Neural crest cell (in vitro differentiated cells): ENCODE measurements at places on chromosomes 1 and 21. TPM values are rescaled to one million over a fixed set of nuclear protein-coding genes. Genes with fewer than 3 reads are reported as not detected.

FOXD3 gene
- 42.5 and 46.9 TPM in 2 replicates for total RNA-seq

GRCh38 chr21:43286196-43286595 is 117.4 kb downstream of the CRYAA start:
- H3K4me1 ChIP-seq = peaks cover 14% of the 10 kb centered on the region
- DNase-seq = no peak
- H3K27ac ChIP-seq = no peak overlapping the region
- H3K27me3 ChIP-seq = no peaks in the 10 kb centered on the region
- no peaks in the 10 kb centered on the region for H3K36me3 ChIP-seq

- no peak for DNase-seq
- H3K4me1 ChIP-seq = peaks cover 22% of the 10 kb centered on the region
- no peak overlapping the region for H3K4me3 ChIP-seq
- no peaks in the 10 kb centered on the region for H3K27me3 ChIP-seq
Measured at GRCh38 chr1:201636510-201636971, 97.6 kb downstream of the NAV1 start.

GRCh38 chr1:3071565-3072390 is 2.8 kb downstream of the PRDM16 start:
- no peak for DNase-seq
- no peaks in the 10 kb centered on the region for H3K36me3 ChIP-seq
- H3K4me3 ChIP-seq = peak overlapping the region; percentile 75
- H3K27ac ChIP-seq = no peak overlapping the region

DNA sequence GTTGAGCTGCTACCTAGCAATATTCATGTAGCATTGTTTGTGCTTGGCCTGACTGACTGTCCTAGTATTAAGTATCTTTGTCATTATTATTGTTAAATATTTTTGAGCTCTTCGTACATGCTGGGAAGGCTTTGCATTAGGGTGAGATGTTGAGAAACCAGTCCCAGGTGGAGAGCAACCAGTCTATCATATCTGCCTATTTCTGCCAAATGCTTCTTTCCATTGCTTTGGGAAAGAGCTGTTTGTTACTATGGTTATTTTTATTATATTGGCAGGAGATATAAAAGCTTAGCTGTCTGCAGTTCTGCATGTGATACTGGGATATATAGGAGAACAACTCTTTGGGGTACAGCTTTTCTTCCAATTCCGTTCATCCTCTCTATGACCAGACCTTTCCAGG is 85.1 kb downstream of the CLDN17 start:
- peaks cover 6% of the 10 kb centered on the region for H3K36me3 ChIP-seq
- no peaks in the 10 kb centered on the region for H3K27me3 ChIP-seq
- H3K4me3 ChIP-seq = no peak overlapping the region
- DNase-seq = no peak

DNA sequence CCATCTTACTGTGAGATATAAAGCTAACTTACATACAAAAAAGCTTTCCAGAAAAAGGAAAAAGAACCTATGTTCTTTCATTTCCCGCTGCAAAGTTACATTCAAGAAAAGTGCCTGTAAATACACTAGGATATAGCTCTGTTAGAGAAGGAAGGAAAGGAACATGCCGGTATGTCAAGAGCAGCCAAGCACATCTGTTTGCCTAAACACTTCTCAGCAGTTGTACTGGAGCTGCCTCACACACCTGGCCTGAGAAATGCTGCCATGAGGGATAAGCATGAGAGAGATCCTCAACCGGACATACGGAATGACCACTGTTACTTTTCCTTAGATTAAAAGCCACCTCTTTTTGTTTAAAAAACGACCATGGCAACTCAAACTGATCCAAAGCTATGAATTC is 189.7 kb downstream of the RERE start:
- H3K4me1 ChIP-seq = peaks cover 67% of the 10 kb centered on the region
- H3K4me3 ChIP-seq = no peak overlapping the region
- H3K36me3 ChIP-seq = no peaks in the 10 kb centered on the region
- no peak for DNase-seq
- H3K27me3 ChIP-seq = no peaks in the 10 kb centered on the region

- DNase-seq = no peak
- H3K27ac ChIP-seq = no peak overlapping the region
- no peaks in the 10 kb centered on the region for H3K27me3 ChIP-seq
- H3K4me3 ChIP-seq = no peak overlapping the region
- peaks cover 3% of the 10 kb centered on the region for H3K36me3 ChIP-seq
Measured at GRCh38 chr1:87599569-87599968, 270.9 kb downstream of the LMO4 start.

HECTD3 gene
- 26.8 and 29.3 TPM in 2 replicates for total RNA-seq

PTPN7 gene
- total RNA-seq = not detected in 2 replicates

DRAXIN gene
- total RNA-seq = 9.7 TPM in 2 replicates

GRCh38 chr1:119288751-119289150 is 79.8 kb upstream of the HAO2 start:
- H3K27ac ChIP-seq = no peak overlapping the region
- no peak for DNase-seq
- H3K4me3 ChIP-seq = no peak overlapping the region
- H3K36me3 ChIP-seq = no peaks in the 10 kb centered on the region

DNA sequence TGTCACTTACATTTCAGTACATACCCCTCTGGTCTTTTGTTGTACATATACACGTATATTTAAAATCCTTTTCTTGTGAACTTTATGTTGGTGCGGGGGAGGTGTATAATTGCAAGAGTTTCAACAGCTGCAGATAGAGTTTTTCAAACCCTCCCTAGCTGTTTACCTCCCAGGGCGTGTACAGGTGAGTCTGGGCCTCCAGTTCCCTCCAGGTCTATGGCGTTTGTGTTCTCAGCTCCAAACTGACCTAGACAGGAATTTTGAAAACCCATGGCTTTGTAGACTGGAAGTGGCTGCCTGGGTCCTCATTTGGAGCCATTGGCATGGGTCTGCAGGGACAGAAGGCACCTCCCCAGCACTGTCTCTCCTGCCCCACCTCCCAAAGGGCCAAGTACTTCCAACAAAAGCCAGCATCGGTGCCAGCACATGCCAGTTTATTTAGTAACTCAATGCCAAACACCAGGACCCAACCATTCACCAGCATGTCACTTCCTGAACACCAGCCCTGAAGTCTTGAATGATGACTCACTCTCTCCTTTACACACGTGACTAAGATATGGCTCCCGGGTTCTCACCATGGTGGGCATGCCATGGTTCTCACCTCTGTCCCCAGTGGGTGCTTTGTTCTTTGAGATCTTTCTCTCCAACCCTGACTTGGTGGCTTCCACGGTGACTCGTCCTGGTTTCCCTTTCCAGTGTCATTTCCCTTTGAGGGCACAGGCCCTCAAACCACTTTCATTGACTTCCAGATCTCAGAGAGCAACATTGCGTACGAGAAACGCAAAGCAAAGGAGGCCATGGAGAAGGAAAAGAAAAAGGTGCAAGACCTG is 57.3 kb upstream of the EFHD2 start:
- H3K27me3 ChIP-seq = no peaks in the 10 kb centered on the region
- no peak overlapping the region for H3K27ac ChIP-seq
- DNase-seq = no peak
- peaks cover 26% of the 10 kb centered on the region for H3K4me1 ChIP-seq
- H3K4me3 ChIP-seq = no peak overlapping the region

- peaks cover 29% of the 10 kb centered on the region for H3K27me3 ChIP-seq
- H3K4me1 ChIP-seq = no peaks in the 10 kb centered on the region
- H3K4me3 ChIP-seq = no peak overlapping the region
- no peak overlapping the region for H3K27ac ChIP-seq
- no peaks in the 10 kb centered on the region for H3K36me3 ChIP-seq
- no peak for DNase-seq
Measured at GRCh38 chr1:17377325-17377953, 5.4 kb downstream of the PADI6 start.

DNA sequence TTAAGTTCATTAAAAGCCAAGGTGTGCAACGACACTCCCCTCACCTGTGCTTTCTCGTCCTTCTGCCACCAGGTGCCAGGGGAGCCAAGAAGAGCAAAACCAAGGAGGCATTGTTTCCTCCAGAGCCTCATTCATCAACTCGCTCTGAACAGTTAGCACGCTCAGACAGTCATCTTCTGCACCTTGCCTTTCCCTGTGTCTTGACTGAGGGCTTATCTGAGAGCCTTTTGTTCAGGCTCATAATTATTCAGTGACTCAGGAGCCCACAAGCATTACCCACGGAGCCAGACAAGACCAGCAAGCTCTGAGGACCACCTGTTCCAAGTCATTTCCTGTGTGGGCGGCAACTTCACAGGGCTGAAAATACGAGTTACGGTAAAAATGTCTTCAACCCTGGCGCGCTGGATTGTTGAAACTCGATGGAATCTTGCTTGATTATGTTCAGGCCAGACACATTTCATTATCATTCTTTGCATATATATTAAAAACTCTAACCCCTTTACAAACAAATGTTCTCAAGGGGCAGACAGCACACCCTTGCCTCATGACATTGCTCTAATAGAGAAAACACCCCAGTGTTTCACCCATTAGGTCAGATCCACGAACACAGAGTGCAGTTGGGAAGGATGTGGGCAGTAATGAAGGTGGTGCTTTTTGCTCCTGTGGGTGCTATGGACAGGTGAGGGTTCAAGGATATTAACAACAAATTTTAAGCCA is 89.7 kb upstream of the RUNX1 start:
- DNase-seq = no peak
- H3K4me1 ChIP-seq = peaks cover 11% of the 10 kb centered on the region
- H3K27ac ChIP-seq = no peak overlapping the region
- H3K27me3 ChIP-seq = no peaks in the 10 kb centered on the region
- no peaks in the 10 kb centered on the region for H3K36me3 ChIP-seq

TIAM1 gene
- 53.6 and 54.8 TPM in 2 replicates for total RNA-seq

GRCh38 chr1:84492726-84493125 is 13.5 kb upstream of the SPATA1 start:
- no peaks in the 10 kb centered on the region for H3K27me3 ChIP-seq
- peaks cover 15% of the 10 kb centered on the region for H3K36me3 ChIP-seq
- DNase-seq = no peak
- no peak overlapping the region for H3K27ac ChIP-seq
- H3K4me1 ChIP-seq = no peaks in the 10 kb centered on the region

- peaks cover 2% of the 10 kb centered on the region for H3K36me3 ChIP-seq
- H3K27me3 ChIP-seq = no peaks in the 10 kb centered on the region
- H3K4me3 ChIP-seq = no peak overlapping the region
- H3K27ac ChIP-seq = no peak overlapping the region
- DNase-seq = no peak
Measured at GRCh38 chr1:75765697-75766355, 20.2 kb upstream of the RABGGTB start.

DNA sequence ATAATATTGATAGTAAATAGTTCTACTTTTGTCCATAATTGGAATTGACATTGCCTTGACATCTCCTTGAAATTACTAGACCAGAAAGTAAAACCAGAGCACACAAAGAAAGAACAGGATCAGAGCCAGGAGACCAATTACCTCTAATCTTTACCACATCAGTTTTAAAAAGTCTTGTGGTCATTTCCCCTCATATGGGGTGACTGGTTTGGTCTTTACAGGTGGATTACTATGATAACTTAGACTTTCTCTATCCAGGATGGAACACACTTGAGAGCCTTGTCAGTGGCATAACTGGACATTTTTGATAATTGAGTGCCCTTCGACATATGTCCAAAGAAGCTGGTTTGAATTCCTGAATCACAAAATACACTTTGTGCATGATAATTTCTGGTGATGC is 1148.1 kb upstream of the NCAM2 start:
- H3K36me3 ChIP-seq = no peaks in the 10 kb centered on the region
- no peak for DNase-seq
- H3K27me3 ChIP-seq = no peaks in the 10 kb centered on the region
- H3K27ac ChIP-seq = no peak overlapping the region
- no peak overlapping the region for H3K4me3 ChIP-seq

DNA sequence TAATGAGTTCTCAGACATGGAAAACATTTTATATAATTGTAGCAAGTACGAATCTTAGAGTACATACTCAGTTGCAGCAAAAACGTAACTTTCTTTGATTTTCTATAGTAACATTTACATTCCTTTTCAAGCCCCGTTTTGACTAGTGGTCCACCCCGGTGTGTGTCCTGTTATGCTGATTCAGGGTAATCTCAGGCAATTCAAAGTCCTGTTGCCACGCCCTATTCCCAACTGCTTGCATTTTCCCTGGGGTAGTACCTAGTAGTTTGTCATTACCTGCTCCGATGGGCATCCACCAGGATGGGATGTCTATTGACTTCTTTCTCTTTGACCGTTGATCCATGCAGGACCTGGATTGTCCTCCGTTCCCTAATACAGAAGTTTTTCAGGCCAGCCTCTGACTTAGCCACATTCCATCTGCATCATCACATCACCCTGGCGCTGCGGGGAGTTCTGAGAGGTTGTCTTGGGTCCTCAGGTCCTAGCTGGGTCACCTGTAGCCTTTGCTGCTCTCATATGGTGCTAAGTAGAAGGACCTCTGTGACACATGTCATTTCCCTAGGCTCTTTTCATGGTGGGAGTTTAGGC is 15.0 kb upstream of the FCAMR start:
- no peaks in the 10 kb centered on the region for H3K36me3 ChIP-seq
- H3K27ac ChIP-seq = no peak overlapping the region
- H3K4me3 ChIP-seq = no peak overlapping the region
- no peaks in the 10 kb centered on the region for H3K4me1 ChIP-seq

GRCh38 chr1:31214316-31215064 is 25.2 kb downstream of the NKAIN1 start:
- H3K4me1 ChIP-seq = peaks cover 31% of the 10 kb centered on the region
- peaks cover 3% of the 10 kb centered on the region for H3K36me3 ChIP-seq
- no peak overlapping the region for H3K27ac ChIP-seq
- H3K27me3 ChIP-seq = no peaks in the 10 kb centered on the region

FMO3 gene
- total RNA-seq = not detected in 2 replicates

GPR153 gene
- total RNA-seq = 28.1 and 28.7 TPM in 2 replicates

GRCh38 chr1:42282867-42283583 is 52.0 kb downstream of the FOXJ3 start:
- H3K4me3 ChIP-seq = no peak overlapping the region
- peaks cover 14% of the 10 kb centered on the region for H3K4me1 ChIP-seq
- no peak overlapping the region for H3K27ac ChIP-seq
- no peaks in the 10 kb centered on the region for H3K27me3 ChIP-seq
- peaks cover 6% of the 10 kb centered on the region for H3K36me3 ChIP-seq

RAB13 gene
- 90.9 and 91.5 TPM in 2 replicates for total RNA-seq
